HS-27A (cell line): ENCODE measurements at places on chromosomes 16 and 17.

GRCh38 chr16:8589057-8589899 is 1.0 kb downstream of the TMEM114 start:
- DNase-seq: no peak

- no peak for DNase-seq
Observed at GRCh38 chr17:15885770-15886169, 59.2 kb upstream of the ADORA2B start.

- peak; percentile 27 for DNase-seq
Observed at GRCh38 chr17:15999974-16000827, 577 bp downstream of the TTC19 start.

- no peak for DNase-seq
Observed at GRCh38 chr17:36765436-36766043, 164.2 kb downstream of the MRM1 start.

DNA sequence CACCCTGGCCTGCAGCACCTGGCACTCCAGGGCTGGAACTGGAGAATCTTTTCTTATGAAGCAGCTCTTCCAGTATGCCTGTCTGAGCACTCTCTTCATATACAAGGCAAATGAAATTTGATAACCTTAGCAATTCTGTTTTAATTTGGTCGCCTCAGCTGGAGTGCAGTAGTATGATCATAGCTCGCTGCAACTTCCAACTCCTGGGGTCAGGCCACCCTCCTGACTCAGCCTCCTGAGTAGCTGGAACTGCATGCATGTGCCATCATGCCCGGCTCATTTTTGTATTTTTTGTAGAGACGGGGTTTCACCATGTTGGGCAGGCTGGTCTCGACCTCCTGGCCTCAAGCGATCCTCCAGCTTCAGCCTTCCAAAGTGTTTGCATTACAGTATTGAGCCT is 140.8 kb upstream of the CHMP6 start:
- no peak for DNase-seq

- DNase-seq: no peak
Observed at GRCh38 chr17:45228763-45229539, 7.3 kb downstream of the FMNL1 start.

- DNase-seq: no peak
Observed at GRCh38 chr17:62760059-62760944, 47.8 kb downstream of the MARCHF10 start.

- DNase-seq: no peak
Observed at GRCh38 chr17:28216528-28216927, 102.5 kb upstream of the TMEM97 start.

- DNase-seq: no peak
Observed at GRCh38 chr17:44354582-44355561, 8.8 kb downstream of the FAM171A2 start.
